ENCODE measurements at places on chromosomes 13 and 19. TPM values are rescaled to one million over a fixed set of nuclear protein-coding genes. Genes with fewer than 3 reads are reported as not detected.

ACP7 gene
- 18.1 TPM for total RNA-seq

SOX21 gene
- total RNA-seq, result 9.8 TPM

TEKTIP1 gene
- not detected for total RNA-seq

SIRT6 gene
- 28.1 TPM for total RNA-seq

FUT6 gene
- total RNA-seq, result not detected
